ENCODE measurements at places on chromosomes 4 and X. TPM values are rescaled to one million over a fixed set of nuclear protein-coding genes. Genes with fewer than 3 reads are reported as not detected.

UXT gene
- total RNA-seq, result 66.1 TPM

GDPD2 gene
- 2.5 TPM for total RNA-seq

GAGE12H gene
- not detected for total RNA-seq

HPGD gene
- total RNA-seq, result 4.2 TPM

SSX2B gene
- total RNA-seq, result not detected

ITM2A gene
- total RNA-seq, result 64.3 TPM

PCYT1B gene
- 22.5 TPM for total RNA-seq

RBMXL3 gene
- total RNA-seq, result not detected

NAP1L3 gene
- 126 TPM for total RNA-seq

ATP11C gene
- 66.0 TPM for total RNA-seq

DUSP21 gene
- total RNA-seq, result not detected

RAB33A gene
- 36.5 TPM for total RNA-seq

ZNF595 gene
- 52.3 TPM for total RNA-seq

Data from occipital lobe (tissue), 3 donors.